ENCODE measurements at places on chromosomes 12 and 14.

GRCh38 chr12:34400411-34400881 is 378.1 kb downstream of the ALG10 start:
- DNase-seq, result no peak

DNA sequence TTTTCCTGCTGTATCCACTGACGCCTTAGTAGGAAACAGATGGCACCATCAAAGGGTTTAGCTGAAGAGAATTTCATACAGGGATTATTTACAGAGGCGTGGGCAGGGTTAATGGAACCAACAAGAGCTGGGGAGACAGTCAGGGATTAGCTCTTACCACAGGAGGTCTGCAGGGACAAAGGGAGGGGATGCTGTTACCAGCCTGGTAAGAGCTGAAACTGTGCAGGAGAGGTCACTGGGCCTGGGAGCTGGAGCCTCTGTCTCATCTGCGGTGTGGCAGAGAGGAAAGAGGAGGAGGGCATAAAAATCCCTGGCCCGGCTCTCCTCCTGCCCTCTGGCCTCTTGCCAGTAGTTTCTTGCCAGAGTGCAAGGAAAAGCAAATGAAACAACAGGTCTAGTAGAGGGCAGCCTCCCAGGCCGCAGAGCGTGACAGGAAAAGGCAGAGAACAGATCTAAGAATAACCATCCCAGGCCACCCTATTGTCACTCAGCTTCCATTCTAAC is 18.9 kb upstream of the POC1B start:
- DNase-seq, result peak; percentile 4

GRCh38 chr12:10891937-10892336 is 7.9 kb upstream of the PRH1 start:
- DNase-seq, result no peak

- no peak for DNase-seq
Measured at GRCh38 chr12:114403011-114403689, 2.8 kb downstream of the TBX5 start.

GRCh38 chr12:76223869-76224268 is 124.3 kb downstream of the BBS10 start:
- no peak for DNase-seq

DNA sequence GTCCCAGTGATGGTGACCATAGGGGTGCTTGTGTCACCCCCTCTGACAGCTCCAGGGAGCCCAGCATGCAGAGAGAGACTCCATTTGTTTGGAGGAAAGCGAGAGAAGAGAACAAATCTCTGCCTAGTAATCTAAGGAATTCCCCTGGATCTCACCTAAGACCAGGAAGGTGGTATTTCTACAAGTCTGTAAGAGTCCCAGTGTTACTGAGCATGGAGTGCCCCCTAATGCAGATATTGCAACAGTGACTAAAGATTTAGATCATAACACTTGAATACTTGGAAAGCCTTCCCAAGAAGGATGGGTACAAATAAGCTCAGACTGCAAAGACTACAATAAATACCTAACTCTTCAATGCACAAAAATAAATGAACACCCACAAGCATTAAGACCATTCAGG is 360.4 kb upstream of the GARIN6 start:
- DNase-seq, result no peak

DNA sequence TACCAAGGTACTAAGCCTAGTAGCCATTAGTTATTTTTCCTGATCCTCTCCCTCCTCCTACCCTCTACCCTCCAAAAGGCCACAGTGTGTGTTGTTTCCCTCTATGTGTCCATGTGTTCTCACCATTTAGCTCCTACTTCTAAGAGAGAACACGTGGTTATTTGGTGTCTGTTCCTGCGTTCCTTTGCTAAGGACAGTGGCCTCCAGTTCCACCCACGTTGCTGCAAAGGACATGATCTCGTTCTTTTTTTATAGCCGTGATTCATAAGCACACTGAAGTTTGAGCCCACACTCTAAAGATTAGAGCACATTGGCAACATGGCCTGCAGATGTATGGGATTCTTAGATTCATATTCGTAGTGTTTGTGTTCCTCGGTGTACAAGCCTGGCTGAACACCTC is 8.1 kb upstream of the STX2 start:
- DNase-seq, result no peak

DNA sequence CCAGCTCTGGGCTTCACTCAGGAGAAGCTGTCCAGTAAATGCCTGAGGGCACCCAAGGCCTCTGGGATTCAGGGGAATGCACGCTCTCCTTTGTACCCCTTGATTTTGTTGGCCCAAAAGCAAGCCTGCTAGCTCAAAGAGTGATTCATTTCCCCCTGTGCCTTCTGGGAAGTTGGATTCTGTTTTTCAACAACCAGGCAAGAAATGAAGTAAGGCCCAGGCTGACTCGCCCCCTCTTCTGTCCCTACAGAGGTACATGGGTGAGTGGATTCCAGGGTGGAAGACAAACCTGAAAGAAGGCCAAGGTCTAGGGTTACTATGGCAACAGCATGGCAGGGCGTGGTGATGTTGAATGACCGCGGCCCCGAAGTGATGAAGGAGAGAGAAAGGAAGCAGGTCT is 9.3 kb upstream of the SERPINA5 start:
- DNase-seq, result no peak

DNA sequence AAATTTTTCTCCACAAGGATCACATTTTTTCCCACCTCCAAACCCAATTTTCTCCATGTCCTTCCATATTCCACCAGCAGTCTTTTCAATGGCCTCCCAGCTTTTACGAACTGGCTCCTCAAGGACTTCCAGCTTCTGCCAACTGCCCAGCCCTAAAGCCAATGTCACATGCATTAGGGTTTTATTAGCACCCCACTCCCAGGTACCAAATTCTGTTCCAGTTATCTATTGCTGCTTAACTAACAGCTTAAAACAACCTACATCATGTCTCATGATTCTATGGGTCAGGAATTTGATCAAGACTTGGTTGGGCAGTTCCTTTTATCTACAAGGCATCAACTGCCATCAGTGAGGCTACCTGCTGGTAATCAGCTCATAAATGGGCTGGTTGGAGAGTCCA is 151.3 kb downstream of the SPTSSA start:
- no peak for DNase-seq

- DNase-seq, result no peak
Measured at GRCh38 chr12:47276621-47277309, 197.0 kb upstream of the AMIGO2 start.

GRCh38 chr12:75874441-75874840 is 157.1 kb downstream of the PHLDA1 start:
- DNase-seq, result no peak

DNA sequence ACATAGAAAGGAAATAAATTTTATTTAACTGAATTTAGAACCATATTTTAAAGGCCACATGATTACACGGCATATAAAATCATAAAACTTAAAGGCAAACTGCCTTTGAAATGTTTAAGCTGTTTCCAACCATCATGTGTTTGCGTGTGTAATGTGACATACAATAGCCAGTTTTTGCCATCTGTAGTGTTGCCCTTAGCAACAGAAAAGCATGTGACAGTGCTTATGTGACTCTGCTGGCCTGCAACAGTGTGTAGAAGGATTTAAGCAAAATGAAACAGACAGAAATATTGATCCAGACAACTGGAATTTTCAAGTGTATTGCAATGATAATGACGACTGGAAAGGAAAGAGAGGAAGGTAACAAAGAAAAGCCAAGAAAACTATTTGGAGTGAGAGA is 49.5 kb downstream of the TSPAN19 start:
- peak; percentile 15 for DNase-seq

GRCh38 chr14:21047378-21047781 is 5.2 kb downstream of the RNASE7 start:
- no peak for DNase-seq

DNA sequence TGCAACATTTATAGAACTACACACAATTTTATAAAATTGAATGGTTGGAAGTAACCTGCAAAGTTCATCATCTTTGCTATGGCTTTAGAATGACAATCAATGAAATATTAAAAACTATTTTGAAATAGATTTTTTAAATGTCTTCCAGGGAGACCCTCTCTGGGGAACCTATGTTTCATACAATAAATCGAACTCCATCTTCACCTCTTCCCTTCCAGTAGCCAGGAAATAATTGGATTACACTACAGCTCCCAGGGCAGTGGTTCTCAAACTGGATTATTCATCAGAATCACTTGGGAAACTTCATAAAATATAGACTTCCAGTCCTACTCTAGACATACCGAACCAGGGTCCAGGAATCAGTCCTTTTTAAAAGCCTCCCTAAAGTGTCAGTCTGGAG is 328.4 kb downstream of the DUSP6 start:
- DNase-seq, result no peak

- no peak for DNase-seq
Measured at GRCh38 chr12:71300772-71301675, 138.6 kb upstream of the LGR5 start.

DNA sequence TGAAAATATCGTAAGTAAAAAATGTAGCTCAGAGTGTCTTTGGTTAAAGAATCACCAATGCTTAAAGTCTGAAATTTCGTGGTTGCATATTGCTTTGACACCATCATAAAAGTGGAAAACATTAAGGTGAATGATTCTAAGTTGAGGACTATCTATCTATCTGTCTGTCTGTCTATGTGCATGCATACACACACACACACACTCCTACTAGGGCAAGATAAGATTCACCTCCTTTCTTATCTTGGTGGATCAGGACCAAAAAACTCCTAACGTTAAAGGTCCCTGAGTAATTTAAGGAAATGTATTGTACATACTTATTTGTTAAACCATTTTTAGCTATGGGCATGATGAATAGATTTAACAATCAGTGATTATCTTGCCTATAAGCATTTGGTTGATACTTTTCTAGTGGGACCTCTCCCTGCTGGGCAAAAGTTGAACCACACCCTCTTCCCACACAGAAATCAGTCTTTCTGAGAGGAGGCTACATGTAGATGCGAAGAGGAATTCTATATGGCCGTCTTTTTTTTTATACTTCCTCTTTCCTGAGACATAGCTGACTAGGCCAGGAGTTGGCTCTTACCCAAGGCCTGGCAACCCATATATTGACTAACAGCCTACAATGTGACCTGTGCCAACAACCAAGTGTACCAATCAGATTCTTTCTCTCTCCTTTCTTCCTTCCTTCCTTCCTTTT is 19.3 kb upstream of the LLPH start:
- no peak for DNase-seq

GRCh38 chr12:116552773-116553373 is 6.3 kb upstream of the MAP1LC3B2 start:
- no peak for DNase-seq

- no peak for DNase-seq
Measured at GRCh38 chr12:21925296-21925913, 15.8 kb downstream of the ABCC9 start.

- DNase-seq, result no peak
Measured at GRCh38 chr12:27808841-27809240, 28.8 kb upstream of the MANSC4 start.

DNA sequence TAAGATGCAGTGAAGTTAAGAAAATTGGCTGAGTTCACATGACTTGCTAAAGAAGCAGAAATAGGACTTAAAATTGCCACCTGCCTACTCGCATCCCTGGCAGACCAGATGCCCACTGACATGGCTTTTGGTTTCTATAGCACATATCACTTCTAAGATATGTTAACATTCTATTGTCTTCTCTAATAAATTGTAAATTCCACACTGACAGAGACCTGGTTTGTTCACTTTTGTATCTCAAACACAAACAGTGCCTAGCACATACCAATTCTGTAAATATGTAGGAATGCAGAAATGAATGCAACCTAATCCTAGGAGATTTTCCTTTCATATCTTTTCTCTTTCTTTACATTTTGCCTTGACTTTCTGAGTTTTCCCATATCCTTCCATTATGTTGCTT is 1047.6 kb downstream of the AACS start:
- DNase-seq, result no peak
